SJSA1 (cell line): ENCODE measurements at places on chromosomes 12 and 14.
A peak's percentile ranks its signal among the peaks of the same experiment; 100 is the strongest.

DNA sequence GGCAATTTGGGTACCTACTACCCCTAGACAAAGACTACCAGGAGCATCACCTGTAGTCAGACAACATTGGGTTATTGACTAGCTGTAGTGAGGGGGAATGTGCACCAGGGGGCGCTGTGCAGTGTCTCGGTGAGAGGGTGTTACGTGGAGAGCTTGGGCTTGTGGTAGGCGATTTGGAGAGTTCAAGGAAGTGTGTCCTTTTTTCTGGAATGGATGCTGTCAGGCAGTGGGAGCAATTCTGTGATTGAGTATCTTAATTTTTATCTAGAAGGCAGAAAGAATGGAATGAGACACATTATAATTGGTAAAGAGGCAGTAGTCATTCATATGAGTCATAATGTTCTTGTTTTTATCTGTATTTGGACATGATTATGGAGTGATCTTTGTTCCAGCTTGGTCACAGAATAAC is 187.7 kb downstream of the GALC start:
- peak; percentile 2 for DNase-seq

DNA sequence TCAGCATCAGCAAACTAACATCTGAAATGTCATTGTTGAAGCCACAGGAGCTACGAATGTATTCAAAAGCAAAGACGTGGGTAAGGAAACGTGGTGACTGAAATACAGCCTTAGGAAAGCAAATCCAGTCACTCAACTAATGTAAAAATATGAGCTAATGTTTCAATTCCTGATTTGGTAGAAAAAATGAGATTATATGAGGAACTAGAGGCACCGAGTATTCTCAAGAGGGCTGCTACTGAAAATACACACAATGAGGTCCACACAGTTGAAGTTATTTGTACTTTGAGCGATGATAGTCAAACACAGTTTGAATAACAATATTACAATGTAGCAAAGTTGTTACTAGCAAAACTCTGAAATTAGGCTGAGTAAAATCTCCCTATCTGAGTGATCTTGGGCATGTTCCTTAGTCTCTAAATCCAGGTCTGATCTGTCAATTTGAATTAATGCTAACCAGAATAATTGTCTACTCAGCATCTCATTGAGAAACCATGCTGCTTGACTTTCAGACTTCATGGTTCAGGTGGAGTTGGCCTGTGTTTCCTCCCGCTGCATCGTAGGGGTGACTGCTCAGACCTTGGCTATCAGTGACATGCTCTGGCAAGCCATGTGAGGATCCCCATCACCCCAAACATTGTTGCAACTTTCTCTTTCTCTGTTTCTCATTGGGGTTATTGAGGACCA is 467.1 kb upstream of the SOX5 start:
- no peak for DNase-seq

DNA sequence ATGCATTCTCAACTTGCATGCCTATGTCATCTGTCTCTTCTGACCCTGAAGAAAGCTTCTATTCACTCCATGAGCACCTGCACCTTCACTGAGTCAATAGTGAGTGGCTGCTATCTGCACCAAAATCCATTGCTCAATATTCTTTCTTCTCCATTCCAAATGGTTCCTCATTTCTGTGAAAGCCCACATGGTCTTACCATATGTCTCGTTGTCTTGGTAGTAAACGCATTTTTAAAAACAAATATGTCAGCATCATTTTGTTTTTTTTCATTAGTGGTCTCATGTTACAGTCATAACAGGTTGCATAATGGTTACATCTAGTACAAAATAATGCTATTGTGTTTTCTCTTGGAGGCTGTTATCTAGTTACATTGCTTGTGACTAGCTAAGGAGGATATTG is 106.9 kb upstream of the CPM start:
- DNase-seq = no peak

GRCh38 chr12:77239617-77240016 is 174.2 kb upstream of the E2F7 start:
- no peak for DNase-seq

DNA sequence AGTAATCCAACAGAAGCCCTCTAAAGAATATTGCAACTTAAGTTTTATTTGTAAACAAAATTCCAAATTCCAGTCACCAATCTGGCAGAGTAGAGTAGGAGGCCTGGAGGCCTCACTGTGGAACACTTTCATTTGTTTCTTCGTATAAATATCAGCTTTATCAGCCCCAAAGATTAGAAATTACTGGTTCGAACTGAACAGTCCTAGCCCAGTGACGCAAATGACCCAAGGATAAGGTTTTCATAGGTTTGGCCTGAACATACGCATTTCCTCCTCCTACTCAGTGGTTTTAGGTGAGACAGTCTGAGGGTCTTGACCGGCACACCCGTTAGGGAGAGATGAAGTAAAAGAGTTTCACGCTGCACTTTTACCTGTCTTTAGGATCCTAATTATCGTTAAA is 1.7 kb downstream of the CDC42BPB start:
- no peak for DNase-seq

DNA sequence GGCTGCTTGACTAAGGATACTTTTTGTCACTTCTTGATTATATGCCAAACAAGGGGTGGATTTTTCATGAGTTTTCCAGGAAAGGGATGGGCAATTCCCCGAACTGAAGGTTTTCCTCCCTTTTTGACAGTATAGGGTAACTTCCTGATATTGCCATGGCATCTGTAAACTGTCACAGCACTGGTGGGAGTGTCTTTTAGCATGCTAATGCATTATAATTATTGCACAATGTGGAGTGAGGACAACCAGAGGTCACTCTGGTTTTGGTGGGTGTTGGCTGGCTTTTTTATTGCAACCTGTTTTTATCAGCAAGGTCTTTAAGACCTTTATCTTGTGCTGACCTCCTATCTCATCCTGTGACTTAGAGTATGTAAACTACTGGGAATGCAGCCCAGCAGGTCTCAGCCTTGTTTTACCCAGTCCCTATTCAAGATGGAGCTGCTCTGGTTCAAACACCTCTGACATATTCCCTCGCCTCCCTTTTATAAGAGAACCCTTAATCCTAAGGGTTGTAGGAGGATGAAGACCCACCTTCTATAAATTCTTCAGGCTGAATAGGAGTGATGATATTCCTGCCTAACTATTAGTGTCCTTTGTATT is 471.2 kb downstream of the ATP23 start:
- no peak for DNase-seq

- peak; percentile 12 for DNase-seq
Observed at GRCh38 chr12:54723379-54724256, 75.5 kb upstream of the DCD start.

DNA sequence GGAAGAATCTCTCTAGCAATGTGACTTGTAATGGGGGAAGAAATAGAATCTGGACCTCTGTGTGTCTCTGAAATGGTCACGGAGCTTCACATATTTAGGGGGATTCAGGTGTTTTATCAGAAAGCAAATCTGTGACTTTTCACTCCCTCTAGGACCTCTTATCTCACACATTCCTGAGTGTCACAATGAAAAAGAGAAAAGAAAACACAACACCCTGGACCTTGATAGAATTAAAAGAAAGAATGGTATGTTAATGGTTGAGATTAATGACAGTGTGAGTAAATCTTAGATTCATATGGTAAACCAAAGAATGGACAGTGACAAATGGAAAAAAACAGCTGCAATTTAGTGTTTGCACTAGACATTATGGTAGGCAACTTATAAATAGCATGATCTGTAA is 68.5 kb downstream of the PKP2 start:
- no peak for DNase-seq

- no peak for DNase-seq
Observed at GRCh38 chr12:52059582-52060497, 8.6 kb downstream of the NR4A1 start.

DNA sequence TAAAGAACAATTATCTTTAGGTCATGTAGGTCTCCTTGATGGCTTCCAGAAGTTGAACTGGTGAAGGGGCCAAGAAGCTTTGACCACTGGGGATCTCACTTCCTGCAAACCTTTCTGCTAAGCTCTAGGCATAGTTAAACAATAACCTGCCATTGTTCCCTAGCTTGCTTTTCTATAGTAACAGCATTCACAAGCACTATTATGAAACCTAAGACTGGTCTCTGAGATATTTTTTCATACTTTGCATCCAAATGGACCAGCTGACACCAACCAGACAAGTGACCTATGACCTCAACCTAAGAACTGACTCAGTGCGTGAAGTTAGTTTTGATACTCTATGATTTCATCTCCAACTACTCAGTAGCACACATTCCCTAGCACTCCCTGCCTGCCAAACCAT is 129.1 kb downstream of the PTPRB start:
- no peak for DNase-seq
